Endodermal cell (in vitro differentiated cells): ENCODE measurements at places on chromosomes 3 and 15. TPM values are rescaled to one million over a fixed set of nuclear protein-coding genes. Genes with fewer than 3 reads are reported as not detected.

The LINGO1 gene
- total RNA-seq = 7.9 to 9.5 TPM (median 8.6 TPM) in 3 replicates

The GPR171 gene
- not detected in 3 replicates for total RNA-seq

The APBA2 gene
- total RNA-seq = 26.5 to 33.4 TPM (median 27.1 TPM) in 3 replicates

The DAZL gene
- not detected in 3 replicates for total RNA-seq

The HRH1 gene
- 0.13 TPM in 1 of 2 replicates, not detected in the other for total RNA-seq

The LTK gene
- total RNA-seq = 0.57 and 0.59 TPM in 2 replicates

The EXD1 gene
- 0.26 TPM in 1 of 2 replicates, not detected in the other for total RNA-seq

The PLA2G4E gene
- not detected in 3 replicates for total RNA-seq

The CHRFAM7A gene
- 1.7 to 2.6 TPM (median 1.9 TPM) in 3 replicates for total RNA-seq

The SUCNR1 gene
- not detected in 3 replicates for total RNA-seq

The FYTTD1 gene
- 39.0 and 39.3 TPM in 2 replicates for total RNA-seq

The TF gene
- 0.23 and 0.40 TPM in 2 replicates for total RNA-seq

The PAQR5 gene
- total RNA-seq = 53.5 and 55.6 TPM in 2 replicates

The CCDC80 gene
- total RNA-seq = 2.3 and 4.6 TPM in 2 replicates

The XCR1 gene
- not detected in 2 replicates for total RNA-seq

The COPS2 gene
- total RNA-seq = 55.1 to 82.8 TPM (median 57.1 TPM) in 3 replicates

The TMEM89 gene
- not detected in 3 replicates for total RNA-seq

The PARP15 gene
- total RNA-seq = 0.18 and 0.27 TPM in 2 replicates

The LARP6 gene
- 23.6 and 24.0 TPM in 2 replicates for total RNA-seq

The ZIC4 gene
- total RNA-seq = not detected in 2 replicates

The CYP1A1 gene
- not detected in 2 replicates for total RNA-seq

The EFCAB12 gene
- 0.73 and 1.2 TPM in 2 replicates for total RNA-seq

The ABHD14A gene
- total RNA-seq = 9.6 to 16.2 TPM (median 10.4 TPM) in 3 replicates

The GOLGA6L4 gene
- 3.3 to 6.0 TPM (median 4.6 TPM) in 3 replicates for total RNA-seq

The CPNE9 gene
- total RNA-seq = 0.15 to 0.23 TPM (median 0.23 TPM) in 3 replicates

The CLDN11 gene
- 26.1 to 37.5 TPM (median 26.2 TPM) in 3 replicates for total RNA-seq

The LRTM1 gene
- total RNA-seq = not detected in 2 replicates

The CLSTN2 gene
- 0.38 and 0.42 TPM in 2 replicates for total RNA-seq

The GOLGA8H gene
- 0.31 to 0.75 TPM (median 0.50 TPM) in 3 replicates for total RNA-seq

The NDN gene
- total RNA-seq = 40.3 and 42.5 TPM in 2 replicates

The TRPM1 gene
- not detected in 3 replicates for total RNA-seq

The NEK10 gene
- 1.4 and 2.4 TPM in 2 replicates for total RNA-seq

The LRRK1 gene
- total RNA-seq = 3.9 and 5.1 TPM in 2 replicates

The CLDND1 gene
- 97.7 to 128 TPM (median 115 TPM) in 3 replicates for total RNA-seq

The LMAN1L gene
- total RNA-seq = not detected in 3 replicates

The DCLK3 gene
- total RNA-seq = 3.9 to 4.3 TPM (median 4.1 TPM) in 3 replicates

The GOLGA8M gene
- total RNA-seq = 0.70 to 0.86 TPM in 2 of 3 replicates, not detected in the other

The NPAP1 gene
- total RNA-seq = 0.07 to 0.18 TPM (median 0.11 TPM) in 3 replicates

The RETNLB gene
- not detected in 3 replicates for total RNA-seq

The PLIN1 gene
- 0.12 to 0.42 TPM (median 0.22 TPM) in 3 replicates for total RNA-seq

The RPN1 gene
- 209 and 210 TPM in 2 replicates for total RNA-seq

The CTXND1 gene
- total RNA-seq = 0.06 TPM in 1 of 3 replicates, not detected in the others

The DRD3 gene
- total RNA-seq = not detected in 2 replicates

The UBE2E2 gene
- total RNA-seq = 23.1 to 48.8 TPM (median 34.5 TPM) in 3 replicates

The FETUB gene
- not detected in 3 replicates for total RNA-seq

The FRMD5 gene
- 4.5 to 8.2 TPM (median 7.0 TPM) in 3 replicates for total RNA-seq
